CD4-positive, alpha-beta T cell treated with Interleukin-4 for 4 hours (primary cell): ENCODE measurements at places on chromosomes 3 and 15.

GRCh38 chr15:51649659-51650521, 27.3 kb upstream of the DMXL2 start:
- peak; percentile 77 for DNase-seq

DNA sequence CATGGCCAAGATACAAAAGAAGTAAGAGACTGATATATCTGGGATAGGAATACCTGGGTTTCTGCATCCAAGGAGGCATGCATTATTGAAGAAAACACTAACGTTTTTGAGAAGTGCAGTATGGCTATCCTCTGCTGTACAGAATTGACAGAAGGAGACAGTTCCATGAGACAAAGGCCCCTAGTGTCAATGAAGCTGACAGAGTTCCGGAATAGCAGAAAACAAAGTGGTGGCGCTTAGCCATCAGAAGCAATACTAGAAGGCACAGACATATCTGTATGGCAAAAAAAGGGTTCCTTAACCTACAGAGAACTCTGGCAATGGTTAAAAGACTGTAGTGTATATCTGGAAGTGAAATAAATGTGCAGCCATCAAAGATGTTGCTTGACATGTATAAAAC, 77.8 kb downstream of the VGLL3 start:
- no peak for DNase-seq

GRCh38 chr15:85762756-85763127, 32.0 kb downstream of the KLHL25 start:
- DNase-seq: no peak

- DNase-seq: no peak
Observed at GRCh38 chr3:47441796-47442551, 33.8 kb downstream of the SCAP start.

DNA sequence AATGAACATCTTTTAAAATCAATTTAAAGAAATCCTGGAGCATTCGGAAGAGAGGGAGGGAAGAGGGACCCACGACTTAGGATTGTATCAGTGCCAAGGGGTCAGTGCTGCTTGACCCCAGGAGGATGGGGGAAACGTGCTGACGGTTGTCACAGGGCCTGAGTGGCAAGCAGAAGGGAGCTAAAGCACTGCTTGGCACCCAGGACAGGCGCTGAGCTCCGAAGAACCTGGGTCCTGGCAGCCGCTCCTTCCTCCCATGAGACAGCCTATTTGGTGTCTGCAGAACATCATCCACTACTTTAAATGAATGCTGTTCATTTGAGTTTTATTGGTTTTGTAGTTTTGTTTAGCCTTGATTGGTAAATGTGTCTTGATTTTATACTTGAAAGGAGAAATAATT, 54.5 kb downstream of the RGMA start:
- DNase-seq: no peak

DNA sequence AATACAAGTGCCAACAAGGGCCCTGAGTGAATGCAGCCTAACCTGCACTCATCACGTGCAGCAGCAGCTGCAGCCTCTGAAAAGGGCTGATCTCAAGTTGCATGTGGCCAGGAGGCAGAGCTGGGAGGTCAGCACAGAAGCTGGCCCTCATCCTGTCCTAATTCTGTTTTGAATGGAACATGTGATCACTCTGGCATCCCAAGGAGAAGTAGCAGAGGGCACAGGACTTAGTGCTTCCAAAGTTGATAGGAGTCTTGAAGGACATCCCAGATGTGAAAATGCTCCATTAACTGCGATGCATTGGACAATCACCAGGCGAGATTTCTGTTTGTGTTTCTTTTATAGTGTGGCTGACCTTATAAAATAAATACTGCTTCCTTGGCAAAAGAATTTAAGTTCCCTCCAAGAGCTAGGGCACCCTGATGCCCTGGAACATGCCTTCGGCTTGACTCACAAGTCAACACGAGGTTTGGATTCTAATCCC, 31.6 kb upstream of the STAG1 start:
- DNase-seq: no peak

DNA sequence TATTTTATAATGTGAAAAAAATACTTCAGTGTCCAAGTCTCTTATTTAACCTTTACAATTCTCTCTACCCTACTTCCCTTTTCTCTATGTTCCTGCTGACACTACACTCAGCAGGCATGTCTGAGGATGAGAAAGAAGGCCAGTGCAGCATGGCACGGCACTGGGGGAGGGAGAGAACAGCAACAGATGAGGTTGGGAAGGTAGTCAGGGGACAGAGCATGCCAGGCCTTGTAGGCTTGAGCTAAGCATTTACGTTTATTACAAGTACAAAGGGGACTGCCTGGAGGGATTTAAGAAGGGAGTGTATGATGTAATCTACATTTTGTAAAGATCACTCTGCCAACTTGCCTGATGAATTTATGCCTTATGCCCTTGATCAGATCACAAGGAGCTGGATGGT, 117.3 kb upstream of the WNT5A start:
- no peak for DNase-seq

- DNase-seq: no peak
Observed at GRCh38 chr3:120098710-120099109, 4.5 kb upstream of the GSK3B start.

DNA sequence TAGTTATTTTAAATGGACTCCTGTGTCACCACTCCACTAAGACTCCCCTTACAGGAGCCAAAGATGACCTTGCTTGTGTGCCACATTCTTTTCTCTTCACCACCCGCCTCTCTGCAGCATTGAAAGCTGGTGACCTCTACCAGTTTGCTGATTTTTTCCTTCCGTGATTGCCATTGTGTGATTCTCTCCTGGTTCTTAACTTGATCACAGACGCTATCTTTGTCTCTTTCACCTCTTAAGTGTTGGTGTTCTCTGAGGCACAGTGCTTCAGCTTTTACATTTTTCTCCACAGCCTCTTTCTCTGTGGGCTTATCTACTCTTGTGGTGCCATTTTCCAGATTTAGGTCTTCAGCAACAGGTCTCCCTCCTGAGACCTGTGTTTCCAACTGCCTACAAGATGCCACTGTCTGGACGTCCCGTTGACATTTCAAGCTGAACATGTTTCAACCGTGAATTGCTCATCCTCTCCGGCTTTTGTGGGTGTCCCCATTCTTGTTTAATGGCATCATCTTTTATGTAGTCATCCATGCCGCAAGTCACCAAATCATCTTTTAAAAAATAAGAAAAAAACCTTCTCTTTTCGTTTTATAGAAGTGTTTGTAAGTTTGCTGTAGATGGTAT, 26.5 kb downstream of the IQGAP1 start:
- peak; percentile 26 for DNase-seq

DNA sequence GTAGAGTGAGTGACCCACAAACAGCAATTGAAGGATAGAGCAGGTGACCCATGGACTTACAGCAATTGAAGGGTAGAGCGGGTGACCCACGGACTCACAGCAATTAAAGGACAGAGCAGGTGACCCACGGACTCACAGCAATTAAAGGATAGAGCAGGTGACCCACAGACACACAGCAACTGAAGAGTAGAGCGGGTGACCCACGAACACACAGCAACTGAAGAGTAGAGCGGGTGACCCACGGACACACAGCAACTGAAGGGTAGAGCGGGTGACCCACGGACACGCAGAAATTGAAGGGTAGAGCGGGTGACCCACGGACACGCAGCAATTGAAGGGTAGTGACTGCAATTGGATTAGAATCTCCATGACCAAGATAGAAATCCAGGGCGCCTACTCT, 9.8 kb upstream of the TNK2 start:
- no peak for DNase-seq

GRCh38 chr3:71568207-71568606, 15.3 kb downstream of the FOXP1 start:
- no peak for DNase-seq

- DNase-seq: no peak
Observed at GRCh38 chr3:14793126-14793857, 25.5 kb upstream of the FGD5 start.

GRCh38 chr15:42152196-42152920, 4.1 kb downstream of the PLA2G4F start:
- no peak for DNase-seq

DNA sequence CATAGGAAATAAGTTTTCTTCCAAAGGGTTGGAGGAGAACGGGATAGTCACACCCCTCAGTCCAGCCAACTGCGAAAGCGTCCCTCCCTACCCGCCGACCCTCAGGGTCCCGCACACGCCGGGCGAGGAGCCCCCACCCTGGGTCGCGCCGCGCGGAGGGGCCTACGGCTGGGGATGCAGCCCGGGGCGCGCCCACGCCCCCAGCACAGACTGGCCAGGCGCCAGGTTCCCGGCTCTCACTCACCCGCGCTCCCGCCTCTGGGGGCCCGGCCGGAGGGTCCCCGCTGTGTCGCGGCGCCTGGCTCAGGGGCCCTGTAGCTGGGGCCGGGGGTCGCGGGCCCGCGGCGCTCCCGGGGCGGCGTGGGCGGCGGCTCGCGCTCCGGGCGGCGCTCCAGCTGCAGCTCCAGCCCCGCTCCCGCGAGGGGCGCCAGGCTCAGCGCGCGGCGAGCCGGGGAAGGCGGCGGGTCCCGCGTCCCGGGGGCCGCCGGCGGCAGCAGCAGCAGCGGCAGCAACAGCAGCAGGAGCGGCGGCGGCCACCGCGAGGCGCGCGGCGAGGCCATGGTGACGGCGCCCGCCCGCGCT, 375 bp downstream of the HEG1 start:
- DNase-seq: no peak

DNA sequence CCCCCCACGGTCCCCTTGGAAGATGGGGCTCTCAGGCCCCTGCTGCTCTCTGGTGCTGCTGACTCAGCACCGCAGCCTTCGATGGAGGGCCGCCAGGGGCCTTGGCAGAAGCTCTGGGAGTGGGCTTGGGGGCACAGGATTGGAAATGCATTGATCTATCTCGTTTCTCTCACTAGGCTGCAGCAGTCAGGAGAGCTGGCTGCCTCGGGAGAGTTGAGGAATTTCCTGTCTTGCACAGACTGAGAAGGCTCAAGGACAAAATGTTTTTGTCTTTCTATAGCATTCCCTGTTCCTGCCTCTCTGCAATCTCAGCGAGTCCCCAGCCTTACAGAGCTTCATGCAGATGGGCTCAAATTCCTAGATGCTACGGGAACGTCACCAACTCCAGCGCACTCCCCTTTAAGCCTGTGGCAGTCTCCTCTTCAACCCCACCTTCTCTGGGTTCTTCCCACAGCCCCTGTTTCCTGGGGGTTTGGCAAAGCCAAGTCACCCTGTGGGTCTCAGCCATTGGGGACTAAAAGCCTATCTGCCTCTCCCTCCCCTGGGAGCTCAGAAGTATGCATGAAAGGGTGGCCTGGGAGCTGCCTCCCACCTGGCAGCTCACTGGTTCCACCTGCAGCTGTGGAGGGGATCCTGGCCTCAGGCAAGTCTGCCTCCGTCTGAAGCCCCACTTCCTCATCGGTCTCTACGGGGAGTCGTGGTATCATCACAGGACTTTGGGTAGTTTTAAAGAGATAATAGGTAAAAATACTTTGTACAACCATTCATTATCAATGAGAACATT, 127.4 kb upstream of the HACD2 start:
- no peak for DNase-seq

GRCh38 chr15:62771234-62771633, 271.3 kb upstream of the TPM1 start:
- DNase-seq: no peak

- DNase-seq: no peak
Observed at GRCh38 chr3:57864853-57865252, 108.7 kb downstream of the SLMAP start.

GRCh38 chr15:39709941-39710340, 72.7 kb downstream of the FSIP1 start:
- DNase-seq: no peak

GRCh38 chr15:66251065-66251789, 2.3 kb downstream of the MEGF11 start:
- no peak for DNase-seq

GRCh38 chr3:98521897-98522543, 682 bp downstream of the CLDND1 start:
- peak; percentile 69 for DNase-seq

DNA sequence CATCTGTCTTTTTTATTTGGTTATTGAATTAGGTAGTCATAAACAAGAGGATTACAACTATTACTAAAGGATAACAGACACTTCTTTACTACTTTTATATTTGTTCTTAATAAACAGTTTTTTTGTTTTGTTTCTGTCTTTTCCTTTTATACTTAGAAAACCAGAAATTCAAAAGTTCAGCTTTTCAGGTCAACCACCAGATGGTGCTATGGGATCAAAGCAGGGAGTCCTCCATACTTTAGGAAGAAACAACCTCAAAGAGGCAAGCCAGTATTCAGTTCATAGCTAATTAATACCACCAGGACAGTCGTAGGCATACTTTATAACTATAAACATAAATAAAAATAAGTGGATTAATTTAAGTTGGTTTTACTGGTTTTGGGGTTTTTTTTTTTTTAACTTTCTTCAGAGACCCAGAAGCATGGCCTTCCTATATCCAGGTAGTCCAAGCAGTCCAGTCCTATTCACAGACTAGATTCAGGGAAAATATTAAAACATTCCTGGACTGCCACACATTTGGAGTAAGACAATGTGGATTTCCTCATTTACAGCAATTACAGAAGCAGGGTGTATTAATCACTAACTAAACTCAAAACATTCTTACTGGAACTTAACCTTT, 16.0 kb upstream of the EID1 start:
- peak; percentile 67 for DNase-seq

- no peak for DNase-seq
Observed at GRCh38 chr15:32129815-32130214, 99.5 kb downstream of the CHRNA7 start.

- DNase-seq: peak; percentile 90
Observed at GRCh38 chr3:108835101-108835500, 12.5 kb downstream of the TRAT1 start.
